ENCODE measurements at places on chromosomes 5 and 9. TPM values are rescaled to one million over a fixed set of nuclear protein-coding genes. Genes with fewer than 3 reads are reported as not detected.

DNA sequence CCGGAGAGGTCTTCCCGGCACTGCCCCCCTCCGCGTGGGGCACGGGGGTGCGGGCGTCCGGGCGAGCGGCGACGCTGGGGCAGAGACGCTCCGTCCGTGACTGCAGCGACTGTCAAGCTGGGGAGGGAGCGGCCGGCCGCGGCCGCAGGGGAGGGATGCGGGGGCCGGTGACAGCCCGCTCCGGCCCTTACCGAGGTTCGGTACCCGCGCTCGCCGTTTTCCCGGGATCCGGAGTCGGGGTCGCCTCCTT is 400 bp downstream of the KDM4C start:
- DNase-seq = no peak

DNA sequence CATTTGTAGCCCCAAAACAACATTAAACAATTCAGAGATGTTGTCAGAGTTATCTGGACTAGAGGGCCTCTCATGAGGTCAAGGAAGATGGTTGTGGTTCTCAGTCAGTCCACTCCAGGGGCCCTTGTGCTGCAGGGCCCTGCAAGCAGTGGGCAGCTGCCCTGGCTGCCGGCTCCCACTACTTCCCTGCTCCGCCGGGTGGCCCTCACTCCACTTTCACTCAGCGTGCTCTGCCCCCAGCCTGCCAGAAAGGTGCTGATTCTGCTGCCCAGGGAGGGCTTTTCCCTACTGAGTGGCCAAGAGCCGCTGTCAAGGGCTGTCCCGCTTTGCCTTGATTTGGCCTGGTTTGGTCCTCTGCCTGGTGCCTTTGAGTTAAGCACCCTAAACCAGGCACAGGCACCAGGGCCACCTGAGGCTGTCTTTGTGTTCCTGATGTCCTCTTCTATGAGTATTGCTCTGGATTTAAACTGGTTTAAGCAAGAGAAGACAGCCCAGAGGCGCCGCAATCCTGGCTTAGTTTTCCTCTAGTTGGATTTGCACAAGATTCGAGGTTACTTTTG is 117.2 kb downstream of the GADD45G start:
- no peak for DNase-seq

- no peak for DNase-seq
Measured at GRCh38 chr5:117740268-117740667, 1165.6 kb upstream of the SEMA6A start.

- no peak for DNase-seq
Measured at GRCh38 chr9:120885958-120886357, 9.0 kb upstream of the PHF19 start.

DNA sequence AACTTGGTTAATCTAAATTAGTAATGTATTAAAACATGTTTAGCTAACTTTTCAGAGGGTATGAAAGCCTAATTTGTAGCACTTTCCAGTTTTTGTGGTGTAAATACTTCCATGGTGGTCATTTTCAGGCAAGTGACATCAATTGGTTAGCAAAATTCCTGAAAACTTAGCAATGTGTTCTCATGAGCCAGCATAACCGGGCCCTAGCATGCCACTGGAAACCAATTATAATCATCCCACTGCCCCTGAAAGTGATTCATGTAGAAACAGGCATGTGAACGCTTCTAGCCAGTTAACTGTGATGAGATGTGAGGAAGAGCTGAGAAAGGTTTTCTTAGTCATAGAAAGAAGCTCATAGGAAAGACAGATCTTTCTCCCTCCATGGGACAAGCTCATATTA is 417.2 kb downstream of the TLR4 start:
- no peak for DNase-seq

GRCh38 chr5:175749591-175749990 is 91.7 kb downstream of the HRH2 start:
- no peak for DNase-seq

Gene PDE8B
- 1.1 TPM for total RNA-seq

All from glutamatergic neuron (in vitro differentiated cells).